ENCODE measurements at places on chromosomes 6 and 20. TPM values are rescaled to one million over a fixed set of nuclear protein-coding genes. Genes with fewer than 3 reads are reported as not detected.

DNA sequence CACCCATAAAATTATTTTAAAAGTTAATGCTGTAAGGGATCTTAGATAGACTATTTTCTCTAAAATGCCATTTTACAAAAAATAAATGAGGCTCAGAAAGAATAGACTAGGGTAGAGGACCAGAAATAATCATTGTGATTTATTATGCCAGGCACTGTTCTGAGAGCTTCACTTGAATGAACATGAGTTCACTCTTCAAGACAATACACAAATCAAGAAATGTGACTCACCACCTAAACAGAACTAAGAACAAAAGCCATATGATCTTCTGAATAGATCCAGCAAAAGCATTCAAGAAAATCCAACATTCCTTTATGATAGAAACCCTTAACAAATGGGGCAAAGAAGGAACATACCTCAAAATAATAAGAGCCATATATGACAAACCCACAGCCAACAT lies 582.0 kb downstream of the PKHD1 start:
- no peak for DNase-seq

- DNase-seq = no peak
Measured at GRCh38 chr6:72769459-72770125, 147.7 kb downstream of the KCNQ5 start.

- no peak for DNase-seq
Measured at GRCh38 chr6:26215585-26216358, 128.5 kb downstream of the HFE start.

GRCh38 chr6:38570750-38571149 lies 69.0 kb downstream of the BTBD9 start:
- no peak for DNase-seq

GRCh38 chr20:31966991-31967655 lies 828 bp upstream of the XKR7 start:
- no peak for DNase-seq

GRCh38 chr6:157054531-157054979 lies 268.8 kb downstream of the TMEM242 start:
- no peak for DNase-seq

GRCh38 chr6:30264743-30265142 lies 51.5 kb upstream of the TRIM26 start:
- no peak for DNase-seq

- no peak for DNase-seq
Measured at GRCh38 chr20:1973601-1974440, 20.0 kb downstream of the PDYN start.

DNA sequence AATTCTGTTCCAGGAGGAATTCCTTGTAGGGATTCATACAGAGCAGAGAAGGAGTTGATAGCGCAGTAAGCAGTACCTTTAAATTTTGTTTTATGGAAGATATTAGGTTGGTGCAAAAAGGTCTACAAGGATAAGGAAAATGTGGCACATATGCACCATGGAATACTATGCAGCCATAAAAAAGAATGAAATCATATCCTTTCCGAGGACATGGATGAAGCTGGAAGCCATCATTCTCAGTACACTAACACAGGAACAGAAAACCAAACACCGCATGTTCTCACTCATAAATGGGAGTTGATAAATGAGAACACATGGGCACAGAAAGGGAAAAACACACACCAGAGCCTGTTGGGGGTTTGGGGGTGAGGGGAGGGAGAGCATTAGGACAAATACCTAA lies 37.4 kb upstream of the TXLNB start:
- no peak for DNase-seq

GRCh38 chr6:28537065-28537464 lies 11.4 kb downstream of the GPX5 start:
- no peak for DNase-seq

GRCh38 chr6:11260249-11261038 lies 28.0 kb upstream of the NEDD9 start:
- no peak for DNase-seq

DNA sequence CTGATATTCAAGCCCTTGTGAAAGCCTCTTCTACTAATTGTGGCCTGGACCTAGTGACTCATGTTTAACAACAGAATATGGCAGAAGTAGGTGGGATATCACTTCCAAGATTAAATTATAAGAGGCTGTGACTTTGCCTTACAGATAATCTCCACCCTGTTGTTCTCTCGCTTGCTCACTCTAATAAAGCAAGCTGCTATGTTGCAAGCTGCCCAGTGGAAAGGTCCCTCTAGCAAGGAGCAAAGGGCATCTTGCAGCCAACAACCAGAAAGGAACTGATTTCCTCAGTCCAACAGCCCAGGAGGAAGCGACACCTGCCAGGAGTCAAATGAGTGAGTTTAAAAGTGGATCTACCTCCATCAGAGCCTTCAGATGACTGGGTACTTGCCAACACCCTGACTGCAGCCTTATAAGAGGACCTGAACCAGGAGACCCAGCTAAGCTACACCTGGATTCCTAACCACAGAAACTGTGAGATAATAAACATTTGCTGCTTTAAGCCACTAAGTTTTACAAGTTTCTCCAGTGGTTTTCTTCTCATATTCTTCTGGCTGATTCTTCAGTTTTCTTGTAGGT lies 112.6 kb downstream of the FRK start:
- DNase-seq = no peak

DNA sequence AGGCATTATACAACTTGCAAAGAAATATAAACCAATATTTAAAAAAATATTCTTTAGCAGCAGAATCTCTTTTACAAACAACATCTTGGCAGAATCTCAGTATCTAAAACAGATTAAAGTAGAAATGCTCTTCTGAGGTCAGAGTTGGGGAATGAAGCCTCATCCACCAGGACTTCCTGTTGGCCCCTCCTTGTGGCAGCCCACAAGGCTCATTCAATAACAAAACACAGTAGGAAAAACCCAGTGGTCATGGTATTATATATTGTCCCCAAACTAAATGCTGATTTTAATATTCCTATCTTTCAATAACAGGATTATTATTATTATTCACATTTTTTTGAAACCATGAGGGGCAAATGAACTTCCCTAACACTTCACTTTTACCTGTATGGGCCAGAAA lies 368.6 kb downstream of the BTBD9 start:
- no peak for DNase-seq

DNA sequence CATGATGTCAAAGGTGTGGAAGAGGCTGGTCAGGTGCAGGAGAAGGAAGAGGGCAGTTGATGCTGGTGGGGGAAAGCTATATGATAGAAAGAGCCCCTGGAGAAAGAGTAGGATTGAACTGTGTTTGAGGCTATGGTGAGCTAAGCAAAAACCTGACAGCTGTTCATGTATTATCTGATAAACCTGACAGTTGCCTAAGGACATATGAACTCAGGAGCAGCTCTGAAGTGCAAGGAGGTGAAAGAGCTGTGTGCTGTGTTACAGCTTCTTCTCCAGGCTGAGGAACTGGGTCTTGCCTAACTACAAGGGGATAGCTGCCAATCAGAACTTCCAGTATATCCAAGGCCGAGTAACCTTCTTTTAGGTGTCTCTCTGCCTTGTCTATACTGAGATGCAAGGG lies 81.8 kb downstream of the LCA5 start:
- no peak for DNase-seq

DNA sequence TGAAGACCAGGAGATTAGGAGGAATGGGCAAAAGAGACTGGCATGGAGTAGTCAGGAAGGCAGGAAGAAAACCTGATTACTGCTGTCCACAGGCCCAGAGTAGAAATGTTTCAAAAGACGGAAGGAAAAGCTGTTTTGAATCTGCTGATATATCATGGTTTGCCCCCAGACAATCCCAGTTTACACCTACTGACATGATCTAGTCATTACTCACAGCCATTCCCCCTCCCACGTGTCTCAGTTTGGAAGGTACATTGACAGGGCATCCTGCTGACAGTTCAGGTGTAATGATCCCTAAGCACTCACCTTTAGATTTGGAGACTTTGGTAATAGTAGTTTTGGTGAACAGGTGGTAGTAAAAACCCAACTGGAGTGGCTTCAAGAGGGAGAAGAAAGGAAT lies 9.8 kb upstream of the TXNDC5 start:
- no peak for DNase-seq

DNA sequence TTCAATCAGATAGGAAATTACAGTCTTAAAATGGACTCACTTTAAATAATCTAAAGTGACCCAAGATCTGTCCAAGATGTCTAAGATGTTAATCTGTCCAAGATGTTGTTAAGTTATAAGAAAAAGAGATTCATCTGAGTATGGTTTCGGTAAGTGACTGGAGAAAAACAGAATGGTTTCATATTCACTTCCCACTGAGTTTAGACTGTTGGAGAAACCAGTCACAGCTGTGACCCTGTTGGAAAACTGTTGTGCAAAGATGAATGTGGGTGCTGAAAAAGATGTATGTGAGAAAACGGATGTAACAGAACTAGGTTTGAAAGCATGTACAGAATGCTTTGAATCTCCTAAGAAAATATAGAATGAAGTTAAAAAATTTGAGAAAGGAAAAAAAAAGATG lies 325.9 kb downstream of the COL12A1 start:
- DNase-seq = no peak

DNA sequence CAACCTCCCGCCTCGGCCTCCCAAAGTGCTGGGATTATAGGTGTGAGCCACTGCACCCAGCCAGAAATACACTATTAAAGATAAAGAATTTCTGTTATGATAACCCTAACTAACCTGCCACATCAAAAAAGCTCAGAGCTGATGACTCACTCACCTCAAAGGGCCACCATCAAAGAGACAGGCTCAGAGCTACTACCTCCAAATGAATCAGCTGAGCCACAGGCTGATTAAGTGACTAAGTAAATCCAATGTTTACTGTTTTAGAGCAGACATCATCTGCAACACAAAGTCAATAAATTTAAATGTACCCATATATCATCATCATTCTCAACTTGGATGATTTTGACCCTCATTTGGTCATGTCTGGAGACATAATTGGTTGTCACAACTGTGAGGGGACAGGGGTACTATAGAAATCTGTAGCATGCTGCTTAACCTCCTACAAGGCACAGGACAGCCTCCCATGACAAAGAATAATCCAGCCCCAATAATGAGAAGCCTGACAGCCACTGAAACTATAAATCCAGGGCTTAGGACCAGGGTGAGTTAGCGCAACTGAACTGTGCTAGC lies 106.5 kb downstream of the ATP9A start:
- DNase-seq = no peak

GRCh38 chr6:143003676-143004075 lies 57.0 kb upstream of the AIG1 start:
- no peak for DNase-seq

DNA sequence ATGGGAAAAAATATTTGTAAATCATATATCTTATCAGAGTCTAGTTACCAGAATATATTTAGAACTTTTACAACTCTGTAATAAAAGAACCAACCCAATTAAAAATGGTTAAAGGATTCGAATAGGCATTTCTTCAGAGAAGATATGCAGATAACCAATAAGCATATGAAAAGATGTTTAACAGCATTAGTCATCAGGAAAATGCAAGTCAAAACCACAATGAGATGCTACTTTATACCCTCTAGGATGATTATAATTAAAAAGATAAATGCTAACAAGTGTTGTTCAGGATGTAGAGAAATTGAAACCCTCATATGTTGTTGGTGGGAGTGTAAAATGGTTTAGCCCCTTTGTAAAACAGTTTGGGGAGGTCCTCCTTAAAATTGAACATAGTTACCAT lies 94.1 kb downstream of the LRRC1 start:
- DNase-seq = no peak

SCRT2 gene
- not detected for total RNA-seq

GJA1 gene
- 214 TPM for total RNA-seq

SLC16A10 gene
- 8.6 TPM for total RNA-seq

All from Right ventricle myocardium superior (tissue), 1 donor.